Activated CD4-positive, CD25-positive, alpha-beta regulatory T cell treated with anti-CD3 and anti-CD28 coated beads, Interleukin-2, amount 50 U/mL, for 72 hours (primary cell): ENCODE measurements at places on chromosomes 4 and X.

DNA sequence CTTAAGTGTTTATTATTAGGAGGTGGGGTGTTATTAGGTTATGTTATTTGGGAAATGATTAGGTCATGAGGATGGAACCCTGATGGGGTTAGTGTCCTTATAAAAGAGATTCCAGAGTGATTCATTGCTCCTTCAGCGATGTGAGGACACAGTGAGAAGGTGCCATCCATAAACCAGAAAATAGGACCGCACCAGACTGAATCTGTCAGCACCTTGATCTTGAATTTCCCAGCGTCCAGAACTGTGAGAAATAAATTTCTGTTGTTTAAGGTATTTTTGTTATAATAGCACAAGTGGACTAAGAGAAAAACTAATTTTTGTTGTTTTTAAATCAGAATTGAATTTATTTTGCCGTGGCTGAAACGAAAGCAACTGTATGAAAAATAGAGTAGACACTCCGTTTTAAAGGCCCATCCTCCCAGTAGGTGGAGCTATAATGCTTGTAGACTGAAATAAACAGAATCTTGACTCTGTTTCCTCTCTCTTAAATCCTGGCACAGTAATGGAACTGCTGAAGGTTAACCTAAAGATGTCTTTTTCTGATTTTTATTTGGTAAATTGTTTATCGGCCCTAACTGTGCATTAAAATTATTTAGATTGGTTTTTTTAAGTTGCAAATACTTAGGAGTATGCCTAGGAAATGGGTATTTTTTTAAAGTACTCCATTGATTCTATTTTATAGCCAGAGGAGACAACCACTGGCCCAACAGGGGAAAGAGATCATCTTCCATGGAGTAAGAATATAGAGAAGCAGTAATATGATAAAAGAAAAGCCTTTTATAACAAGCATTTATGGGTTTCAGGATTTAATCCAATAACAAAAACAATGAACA is 133.2 kb upstream of the ADAMTS3 start:
- DNase-seq = no peak

DNA sequence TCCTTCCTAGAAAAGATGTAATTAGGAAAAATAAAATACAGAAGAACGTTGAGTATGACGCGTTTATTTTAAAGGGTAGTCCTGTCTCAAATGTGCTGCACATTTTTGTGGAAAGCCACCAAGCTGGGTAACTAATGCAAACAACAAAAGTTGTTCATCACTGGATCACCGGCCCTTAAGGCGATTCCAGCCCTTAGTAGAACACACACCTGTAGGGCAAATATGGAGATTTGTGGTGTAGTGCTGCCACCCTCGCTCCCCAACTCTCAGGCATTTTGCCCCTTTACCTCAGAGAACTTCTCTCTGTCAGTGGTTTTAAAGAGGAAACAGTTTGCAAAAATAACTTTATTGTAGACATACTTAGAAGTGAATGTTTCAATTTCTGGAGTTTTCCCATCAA is 1.9 kb downstream of the TBL1X start:
- no peak for DNase-seq

GRCh38 chr4:24321616-24322015 is 262.7 kb downstream of the DHX15 start:
- no peak for DNase-seq

DNA sequence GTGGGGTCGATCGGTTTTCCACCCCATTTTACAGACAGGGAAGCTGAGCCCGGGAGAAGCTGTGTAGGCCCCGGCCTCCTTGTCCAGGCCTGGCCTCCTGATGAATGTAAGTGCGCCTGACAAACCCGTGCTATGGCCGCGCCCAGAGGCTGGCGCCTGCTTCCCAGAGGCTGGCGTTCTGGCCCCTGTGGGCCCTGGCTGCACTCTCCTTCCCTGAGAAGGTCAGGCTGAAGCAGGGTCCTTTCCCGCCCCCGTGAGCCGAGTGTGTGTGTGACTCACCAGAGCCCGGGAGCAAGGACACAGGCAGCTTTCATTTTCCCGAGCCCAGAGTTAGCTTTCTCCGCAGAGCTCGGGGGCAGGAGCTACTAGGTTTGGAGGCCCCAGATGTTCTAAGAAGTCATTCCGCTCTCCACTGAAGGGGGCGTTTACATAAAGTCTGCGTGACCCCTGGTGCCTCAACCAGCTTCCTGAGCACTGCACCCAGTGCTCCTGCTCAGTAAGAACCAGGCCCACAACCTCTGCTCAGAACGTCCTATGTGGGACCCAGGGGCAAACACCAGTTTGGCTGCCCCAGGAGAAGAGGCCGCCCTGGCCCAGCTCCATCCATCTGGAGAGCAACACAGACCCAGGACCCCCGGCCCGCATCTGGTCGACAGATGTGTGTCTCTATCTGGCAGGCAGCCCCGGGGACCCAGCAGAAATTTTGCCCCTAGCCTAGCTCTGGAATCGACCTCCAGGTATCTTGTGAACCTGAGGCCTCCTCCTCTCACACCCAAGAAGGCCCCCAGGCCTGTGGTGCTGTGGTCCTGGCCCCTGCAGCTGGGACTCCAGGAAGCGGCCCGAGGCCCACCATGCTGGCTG is 13.6 kb downstream of the UVSSA start:
- DNase-seq = no peak

- no peak for DNase-seq
Measured at GRCh38 chr4:25098964-25099891, 61.0 kb downstream of the SEPSECS start.

DNA sequence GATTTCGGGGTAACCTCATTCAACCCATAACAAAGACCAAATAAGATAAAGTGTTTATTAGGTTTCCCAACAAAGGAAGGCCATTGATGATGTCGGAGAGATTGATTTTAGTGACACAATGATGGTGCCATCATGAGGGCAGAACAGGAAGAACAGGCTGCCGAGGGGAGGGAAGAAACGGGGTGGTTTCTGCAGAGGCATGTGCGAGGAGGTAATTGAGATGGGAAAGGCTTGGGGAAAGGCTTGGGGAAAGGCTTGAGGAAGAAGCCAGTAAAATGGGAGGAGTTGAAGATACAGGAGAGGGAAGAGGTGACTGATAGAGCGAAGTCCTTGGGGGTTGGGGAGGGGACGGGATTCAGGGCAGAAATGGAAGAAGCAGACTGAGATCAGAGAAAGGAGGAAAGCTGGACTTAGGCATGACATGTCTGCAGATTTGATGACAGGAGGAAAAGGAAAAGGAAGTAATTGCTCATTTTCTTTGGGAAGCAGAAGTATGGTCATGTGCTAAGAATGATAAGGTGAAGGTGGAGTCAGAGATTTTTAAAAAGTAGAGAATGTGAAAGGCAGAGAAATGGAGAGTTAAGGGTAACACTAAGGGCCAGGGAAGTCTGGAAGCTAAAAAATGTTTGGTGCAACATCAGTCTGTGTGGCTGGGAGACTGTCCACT is 6.0 kb downstream of the HPSE start:
- no peak for DNase-seq

DNA sequence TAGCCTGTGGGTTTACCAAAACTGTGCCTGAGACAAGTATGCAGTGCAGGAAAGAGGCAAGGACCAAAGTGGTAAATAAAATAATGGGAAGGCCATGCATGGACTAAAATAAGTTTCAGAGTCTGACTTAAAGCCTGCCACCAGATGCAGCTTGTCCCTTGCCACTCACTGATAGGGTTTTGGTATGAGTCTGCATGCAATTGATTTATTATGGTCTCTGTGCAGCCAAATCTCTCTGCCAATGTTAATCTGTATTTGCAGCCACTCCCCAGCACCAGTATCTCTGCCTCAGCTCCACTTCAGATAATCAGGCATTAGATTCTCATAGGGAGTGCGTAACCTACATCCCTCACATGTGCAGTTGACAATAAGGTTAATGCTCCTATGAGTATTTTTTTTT is 5.5 kb upstream of the FGF2 start:
- DNase-seq = no peak

- DNase-seq = no peak
Measured at GRCh38 chr4:13982010-13982409, 354.5 kb upstream of the BOD1L1 start.

GRCh38 chr4:152959080-152959479 is 23.0 kb downstream of the FHDC1 start:
- no peak for DNase-seq

GRCh38 chr4:81620442-81620841 is 148.7 kb upstream of the RASGEF1B start:
- DNase-seq = no peak

DNA sequence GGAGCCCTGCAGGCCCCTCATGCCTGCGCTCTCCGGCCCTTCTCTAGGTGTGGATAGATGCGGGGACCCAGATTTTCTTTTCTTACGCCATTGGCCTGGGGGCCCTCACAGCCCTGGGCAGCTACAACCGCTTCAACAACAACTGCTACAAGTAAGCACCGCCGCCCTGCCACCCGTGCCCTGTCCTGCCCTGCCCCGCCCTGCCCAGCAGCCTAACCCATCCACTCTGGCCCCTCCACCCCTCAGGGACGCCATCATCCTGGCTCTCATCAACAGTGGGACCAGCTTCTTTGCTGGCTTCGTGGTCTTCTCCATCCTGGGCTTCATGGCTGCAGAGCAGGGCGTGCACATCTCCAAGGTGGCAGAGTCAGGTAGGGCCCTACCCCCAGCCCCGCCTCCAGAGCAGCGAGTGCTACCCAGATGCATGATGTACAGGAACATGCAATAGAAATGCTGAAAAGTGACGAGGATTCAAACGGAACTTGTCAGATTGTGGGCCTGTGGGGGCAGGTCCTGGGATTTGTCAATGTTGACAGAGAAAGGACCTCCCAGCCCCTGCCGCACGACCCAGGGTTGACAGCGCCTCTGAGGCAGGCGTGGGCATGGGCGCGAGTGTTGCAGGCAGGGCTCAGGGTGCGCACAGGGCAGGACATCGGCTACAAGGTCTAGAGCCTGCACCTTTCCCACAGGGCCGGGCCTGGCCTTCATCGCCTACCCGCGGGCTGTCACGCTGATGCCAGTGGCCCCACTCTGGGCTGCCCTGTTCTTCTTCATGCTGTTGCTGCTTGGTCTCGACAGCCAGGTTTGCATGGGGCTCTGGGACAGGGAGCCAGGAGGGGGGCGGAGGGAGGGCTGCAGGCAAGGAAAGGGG is 5.7 kb downstream of the SLC6A8 start:
- DNase-seq = no peak

GRCh38 chr4:69656653-69657158 is 3.7 kb upstream of the UGT2A1 start:
- DNase-seq = no peak

DNA sequence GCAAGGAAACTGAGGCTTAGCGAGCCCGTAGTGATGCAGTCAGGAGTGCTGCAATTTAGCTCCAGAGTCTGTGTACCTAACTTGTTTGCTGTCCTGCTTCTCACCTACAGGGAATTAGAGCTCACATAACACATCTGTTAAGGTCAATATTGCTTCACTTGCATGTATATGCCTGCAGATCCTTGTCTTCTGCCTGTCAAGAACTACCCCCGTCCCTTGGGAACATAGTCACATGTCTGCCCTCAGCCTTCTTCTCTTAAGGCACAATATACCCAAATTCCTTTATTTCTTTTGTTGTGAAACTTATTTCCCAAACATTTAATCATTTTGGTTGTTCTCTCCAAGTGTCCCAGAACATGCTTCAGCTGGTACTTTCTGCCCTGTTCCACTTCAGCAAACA is 103.3 kb upstream of the LEF1 start:
- DNase-seq = no peak

- DNase-seq = no peak
Measured at GRCh38 chr4:139374251-139374650, 72.0 kb upstream of the NDUFC1 start.

DNA sequence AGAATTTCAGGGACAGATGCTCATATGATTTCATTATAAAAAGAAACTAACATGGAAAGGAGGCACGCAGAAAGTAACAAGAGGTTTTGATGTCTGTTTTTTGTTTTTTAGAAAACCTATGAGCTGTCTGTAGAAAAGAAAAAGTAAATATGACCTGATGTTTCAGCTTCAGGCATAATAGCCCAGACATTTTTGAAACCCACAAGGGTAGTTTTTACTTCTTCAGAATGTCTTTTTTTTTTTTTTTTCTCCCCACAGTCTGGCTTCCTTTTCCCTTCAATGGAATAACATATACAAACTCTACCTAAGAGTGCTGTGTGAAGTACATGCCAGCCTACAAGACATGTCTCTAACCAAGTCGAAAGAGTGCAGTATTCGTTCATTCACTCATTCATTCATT is 18.3 kb upstream of the STX18 start:
- no peak for DNase-seq

DNA sequence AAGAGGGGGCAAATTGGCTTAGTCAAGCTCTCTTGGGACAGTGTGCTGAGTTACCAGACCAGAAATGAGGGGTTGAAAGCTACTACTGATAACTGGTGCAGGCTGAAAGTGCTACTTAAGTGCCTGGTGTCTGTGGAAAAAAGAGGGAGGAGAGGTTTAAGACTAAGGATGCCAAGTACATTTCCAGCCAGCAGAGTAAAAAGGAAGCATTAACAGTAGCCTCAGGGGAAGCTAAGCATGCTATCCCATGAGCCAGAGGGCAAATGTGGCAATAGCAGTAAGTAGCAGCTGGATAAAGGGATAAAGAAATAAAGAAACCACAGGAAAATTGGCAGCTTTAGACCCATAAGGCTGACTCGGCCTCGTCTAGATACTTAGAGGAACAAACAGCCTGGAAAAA is 196.3 kb upstream of the MAB21L2 start:
- no peak for DNase-seq

DNA sequence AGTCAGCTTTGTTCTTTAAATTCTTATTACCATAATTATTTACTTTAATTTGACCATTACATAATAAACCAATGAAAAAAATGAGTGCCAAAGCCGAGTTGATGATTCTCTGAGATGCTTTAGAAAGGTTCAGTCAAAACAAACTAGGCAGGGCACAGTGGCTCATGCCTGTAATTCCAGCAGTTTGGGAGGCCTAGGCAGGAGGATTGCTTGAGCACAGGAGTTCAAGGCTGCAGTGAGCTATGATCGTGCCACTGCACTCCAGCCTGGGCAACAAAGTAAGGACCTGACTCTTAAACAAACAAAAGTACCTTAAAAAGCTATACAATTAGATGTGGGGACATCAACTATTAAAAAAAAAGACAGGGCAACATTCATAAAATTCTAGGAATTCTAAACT is 75.0 kb downstream of the AFAP1 start:
- DNase-seq = no peak

DNA sequence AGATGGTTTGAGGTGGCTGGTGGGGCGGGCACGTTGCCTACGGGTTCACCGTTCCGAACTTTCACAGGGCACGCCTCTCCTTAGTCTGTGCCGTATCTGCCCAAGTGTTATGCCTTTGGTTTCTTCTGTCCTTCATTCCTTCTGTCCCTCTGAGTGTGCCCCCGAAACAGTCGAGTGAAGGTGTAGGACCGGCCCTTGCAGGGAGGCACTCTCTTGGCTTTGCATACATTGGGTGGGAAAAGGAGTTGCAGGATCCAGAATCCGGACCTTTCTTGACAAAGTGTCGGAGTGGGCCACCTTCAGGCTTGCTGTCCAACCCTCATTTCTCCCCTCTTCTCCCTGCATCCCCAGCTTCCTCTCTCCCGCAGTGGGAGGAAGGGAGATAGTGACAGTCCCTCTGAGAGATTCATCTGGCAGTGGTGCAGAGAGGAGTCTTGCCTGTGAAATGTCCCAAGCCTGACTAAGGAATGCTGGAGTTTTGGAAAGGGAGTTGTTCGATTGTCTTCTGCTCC is 569 bp downstream of the ARFIP1 start:
- no peak for DNase-seq
